ENCODE measurements at places on chromosomes 2 and 18. TPM values are rescaled to one million over a fixed set of nuclear protein-coding genes. Genes with fewer than 3 reads are reported as not detected.

- no peak for DNase-seq
Measured at GRCh38 chr2:187890690-187891089, 336.5 kb upstream of the TFPI start.

GRCh38 chr2:61176755-61177726 is 15.1 kb downstream of the C2orf74 start:
- DNase-seq = peak; percentile 98

DNA sequence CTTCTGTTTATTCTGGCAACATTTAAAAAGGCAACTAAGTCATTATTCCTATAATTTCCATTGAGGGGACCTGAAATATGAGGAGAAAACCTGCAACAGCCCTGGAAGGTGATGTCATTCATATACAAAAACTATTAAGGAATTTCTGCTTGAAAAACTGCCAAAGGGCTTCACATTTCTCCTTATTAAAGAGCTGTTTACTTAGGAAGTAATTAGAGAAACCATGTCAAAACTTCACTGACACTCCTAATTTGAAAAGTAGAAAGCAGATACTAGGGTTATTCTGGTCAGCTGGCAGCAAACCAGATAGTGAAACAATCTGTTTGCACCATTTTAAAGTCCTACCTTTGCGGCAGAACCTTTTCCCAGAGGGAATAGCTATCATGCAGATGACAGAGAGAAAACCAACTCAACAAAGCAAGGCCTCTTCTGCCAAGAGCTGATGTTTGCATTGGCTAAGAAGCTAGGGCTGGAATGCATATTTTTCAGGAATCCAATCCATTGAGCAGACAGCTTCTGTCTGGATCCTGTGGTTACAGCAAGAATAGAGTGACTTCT is 592.2 kb upstream of the SYT4 start:
- DNase-seq = no peak

DNA sequence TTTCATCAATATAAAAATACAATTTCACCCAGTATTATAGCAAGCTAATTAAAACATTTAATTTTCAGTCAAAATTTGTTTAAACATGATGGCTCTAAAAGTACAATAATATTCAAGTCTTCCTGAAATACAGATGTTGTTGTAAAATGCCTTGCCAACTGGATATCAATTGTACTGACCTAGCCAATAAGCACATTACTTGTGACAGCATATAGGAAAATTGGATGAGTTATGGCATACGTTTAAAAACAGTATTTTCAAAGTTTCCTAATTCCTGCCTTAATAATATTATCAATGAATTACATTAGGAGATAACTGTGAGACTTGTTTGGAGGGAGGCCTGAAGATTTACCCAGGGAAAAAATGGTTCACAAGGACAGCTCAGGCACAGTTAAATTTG is 336.9 kb upstream of the CDH20 start:
- DNase-seq = no peak

GRCh38 chr18:11246495-11247300 is 97.3 kb upstream of the PIEZO2 start:
- DNase-seq = no peak

DNA sequence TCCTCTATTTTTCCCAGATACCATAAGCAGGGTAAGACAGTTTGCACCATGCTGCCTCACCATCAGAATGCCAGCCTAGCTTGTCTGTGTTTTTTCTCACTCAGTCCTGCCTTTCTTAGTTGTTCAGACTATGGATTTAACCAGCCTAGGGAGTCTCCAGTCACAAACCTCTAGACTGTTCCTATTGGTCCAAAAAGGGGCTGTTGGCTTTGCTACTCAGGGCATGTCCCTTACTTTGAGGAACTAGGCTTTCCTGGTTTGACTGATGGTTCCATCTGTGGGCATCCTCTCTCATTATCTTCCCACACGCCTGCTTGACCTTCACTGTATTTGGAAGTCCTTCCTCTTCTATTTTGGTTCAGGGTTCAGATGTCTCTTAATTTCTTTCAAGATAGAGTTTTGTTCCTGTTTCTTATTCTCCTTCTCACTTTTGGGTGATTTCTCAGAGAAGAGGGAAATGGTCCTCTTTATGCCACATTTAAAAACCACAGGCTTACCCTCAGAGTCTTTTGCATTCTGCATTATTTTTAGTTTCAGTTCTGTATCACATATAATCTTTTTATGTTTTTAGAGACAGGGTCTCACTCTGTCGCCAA is 31.3 kb upstream of the TMEM131 start:
- no peak for DNase-seq

The DSG3 gene
- total RNA-seq = not detected

The FHOD3 gene
- total RNA-seq = 3.0 TPM

The GRB14 gene
- total RNA-seq = 16.5 TPM

- DNase-seq = no peak
Measured at GRCh38 chr18:54187372-54187771, 37.1 kb downstream of the MBD2 start.

GRCh38 chr2:60699617-60700016 is 56.5 kb upstream of the PAPOLG start:
- no peak for DNase-seq

DNA sequence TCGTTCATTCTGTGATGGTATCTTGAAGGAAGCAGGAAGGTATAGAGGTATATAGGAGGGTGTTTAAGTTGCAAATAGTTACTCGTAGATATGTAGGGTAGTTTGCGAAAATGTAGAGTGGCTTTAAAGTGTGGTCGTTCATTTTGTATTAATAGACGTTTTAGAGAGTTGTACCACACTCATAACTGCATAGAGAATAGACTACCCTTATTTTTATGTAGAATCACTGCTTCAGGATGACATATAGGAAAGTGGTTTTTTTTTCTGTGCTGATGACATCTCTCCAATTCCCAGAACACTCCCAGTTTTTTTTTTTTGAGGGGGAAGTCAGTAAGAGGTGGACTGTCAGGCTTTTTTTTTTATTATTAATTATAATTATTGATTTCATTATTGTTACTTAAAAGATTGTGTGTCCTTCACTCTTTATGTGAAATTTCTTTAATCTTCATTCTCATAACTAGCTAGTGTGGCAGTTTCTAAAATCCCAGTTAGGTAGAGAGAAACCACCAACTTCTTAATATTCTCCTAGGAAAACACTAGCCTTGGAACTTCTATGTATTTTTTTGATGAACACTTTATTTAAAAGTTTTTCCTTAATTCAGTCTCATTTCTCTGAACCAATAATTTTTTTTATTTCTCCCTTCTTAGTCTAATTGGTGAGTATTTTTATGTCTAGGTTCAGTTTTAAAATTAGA is 1.5 kb downstream of the ACTR3 start:
- no peak for DNase-seq

DNA sequence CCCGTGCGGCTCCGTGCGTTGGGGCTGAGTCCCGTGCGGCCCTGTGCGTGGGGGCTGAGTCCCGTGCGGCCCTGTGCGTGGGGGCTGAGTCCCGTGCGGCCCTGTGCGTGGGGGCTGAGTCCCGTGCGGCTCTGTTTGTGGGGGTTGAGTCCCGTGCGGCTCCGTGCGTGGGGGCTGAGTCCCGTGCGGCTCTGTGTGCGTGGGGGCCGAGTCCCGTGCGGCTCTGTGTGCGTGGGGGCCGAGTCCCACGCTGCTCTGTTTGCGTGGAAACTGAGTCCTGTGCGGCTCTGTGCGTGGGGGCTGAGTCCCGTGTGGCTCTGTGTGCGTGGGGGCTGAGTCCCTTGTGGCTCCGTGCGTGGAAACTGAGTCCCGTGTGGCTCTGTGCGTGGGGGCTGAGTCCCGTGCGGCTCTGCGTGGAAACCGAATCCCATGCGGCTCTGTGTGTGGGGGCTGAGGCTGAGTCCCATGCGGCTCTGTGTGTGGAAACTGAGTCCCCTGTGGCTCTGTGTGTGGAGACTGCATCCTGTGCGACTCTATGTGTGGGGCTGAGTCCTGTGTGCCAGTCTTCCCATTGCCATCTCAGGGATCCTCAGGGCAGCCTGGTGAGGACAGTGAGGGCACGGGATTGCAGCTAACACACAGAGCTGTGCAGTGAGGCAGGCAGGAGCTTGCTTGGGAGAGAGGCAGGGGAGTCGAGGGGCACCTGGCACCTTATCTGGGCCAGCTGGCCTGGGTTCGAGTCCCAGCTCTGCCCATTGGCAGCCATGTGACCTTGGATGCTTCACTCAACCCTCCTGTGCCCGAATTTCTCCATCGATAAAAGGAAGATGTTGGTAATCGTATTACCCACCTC is 44.5 kb downstream of the LDLRAD4 start:
- no peak for DNase-seq

- peak; percentile 68 for DNase-seq
Measured at GRCh38 chr2:180033993-180034894, 27.1 kb upstream of the CWC22 start.

DNA sequence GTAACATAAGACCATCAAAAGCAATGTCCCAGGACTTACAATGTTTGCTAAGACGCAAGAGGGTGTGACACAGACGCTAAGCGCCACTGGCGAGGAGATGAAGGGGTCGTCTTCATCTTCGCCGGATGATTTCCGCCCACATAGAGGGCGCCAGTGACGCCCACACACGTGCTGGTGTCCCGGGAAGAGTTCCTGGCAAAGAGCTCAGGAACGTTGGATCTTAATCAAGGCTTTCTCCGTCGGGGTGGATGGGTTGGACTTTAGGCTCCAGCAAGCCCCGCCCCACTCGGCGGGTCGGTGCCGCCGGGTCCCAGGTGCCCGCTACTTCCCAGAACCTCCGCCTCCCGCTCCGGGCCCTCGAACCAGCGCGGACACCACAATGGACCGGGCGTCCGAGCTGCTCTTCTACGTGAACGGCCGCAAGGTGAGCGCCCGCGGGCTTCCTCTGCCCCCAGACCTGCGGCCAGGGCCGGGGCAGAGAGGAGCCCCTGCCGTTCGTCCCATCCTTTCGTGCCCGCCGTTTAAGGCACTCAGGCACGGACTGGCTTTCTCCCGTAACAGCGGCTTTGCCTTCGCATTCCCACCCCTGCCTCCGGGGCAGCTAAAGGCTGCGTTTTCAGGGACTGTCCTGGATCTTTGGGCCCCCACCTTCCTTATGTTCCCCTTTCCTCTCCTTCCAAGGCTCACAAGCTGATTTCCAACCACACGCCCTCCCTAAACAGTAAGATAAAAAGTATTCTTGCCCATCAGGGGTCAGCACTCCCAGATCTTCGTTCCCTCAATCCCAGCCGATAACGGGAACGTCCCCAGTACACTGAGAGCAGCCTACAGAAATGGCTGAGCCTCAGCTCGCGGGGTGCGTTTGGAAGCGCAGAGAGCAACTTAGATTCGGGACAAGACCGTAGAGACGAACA is at the start of gene AOX1:
TSS of gene AOX1 (plus strand) at position 285 of the 914 bp plus-strand sequence. CDS start at position 380, 95 bp downstream.
- peak; percentile 92 for DNase-seq

DNA sequence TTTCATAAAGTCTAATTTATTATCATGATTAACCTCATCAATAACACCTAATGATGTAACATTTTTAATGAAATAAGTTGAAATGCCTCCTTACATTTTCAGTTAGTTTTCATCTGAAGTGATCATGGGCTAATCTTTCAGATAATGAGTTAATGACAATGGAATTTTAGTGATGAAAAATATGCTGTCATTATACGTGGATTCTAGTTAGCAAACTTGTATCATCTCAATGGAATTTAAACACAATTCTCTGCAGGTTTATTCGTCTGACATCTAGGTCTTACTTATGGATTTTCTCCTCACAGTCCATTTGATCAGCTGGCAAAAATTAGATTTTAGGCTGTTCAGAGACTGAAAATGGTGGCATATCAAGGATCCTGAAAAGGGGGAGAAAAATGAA is 885.0 kb downstream of the SLC4A3 start:
- no peak for DNase-seq

DNA sequence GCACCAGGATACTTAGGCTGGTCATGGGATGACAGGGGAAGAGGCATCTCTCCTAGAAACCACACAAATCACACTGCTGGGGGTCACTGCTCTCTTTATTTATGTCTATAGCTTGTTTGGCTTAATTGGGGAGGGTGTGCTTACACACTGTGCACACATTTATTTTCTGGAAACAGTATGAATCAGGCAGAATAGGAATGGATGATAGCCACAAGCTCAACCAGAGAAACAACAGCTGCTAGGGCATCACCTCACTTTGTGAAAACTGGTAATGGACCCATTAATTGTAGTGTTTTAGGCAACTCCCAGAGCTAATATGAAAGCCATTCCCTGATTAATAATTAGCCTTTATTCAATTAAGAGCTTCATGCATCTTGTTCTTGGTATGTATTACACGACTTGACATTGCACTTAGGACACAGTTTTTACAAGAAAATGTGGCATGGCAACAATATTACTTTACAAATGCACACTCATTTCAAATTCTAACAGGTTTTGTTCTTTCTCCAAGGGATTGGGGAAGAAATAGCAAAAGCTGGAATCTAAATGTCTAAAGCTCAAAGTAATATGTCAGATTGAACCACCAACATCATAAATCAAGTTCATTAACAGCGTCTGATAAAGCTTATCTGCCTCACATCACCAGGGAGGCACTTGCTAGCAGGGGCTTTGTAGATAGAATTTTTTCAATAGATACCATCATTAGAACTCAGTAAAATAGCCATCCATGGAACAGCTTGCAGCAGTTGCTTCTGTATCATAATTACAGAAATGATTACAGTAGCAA is 361.9 kb upstream of the FSHR start:
- DNase-seq = no peak

- no peak for DNase-seq
Measured at GRCh38 chr18:44938720-44939665, 258.3 kb downstream of the SETBP1 start.

GRCh38 chr2:26890341-26891000 is 42.5 kb downstream of the DPYSL5 start:
- no peak for DNase-seq

- no peak for DNase-seq
Measured at GRCh38 chr2:152582081-152582480, 135.2 kb downstream of the PRPF40A start.

The UGT1A8 gene
- total RNA-seq = 0.09 TPM

The FOXI3 gene
- total RNA-seq = 2.6 TPM

- DNase-seq = no peak
Measured at GRCh38 chr2:72841462-72842125, 15.8 kb upstream of the EXOC6B start.

The DNAJC27 gene
- 14.6 TPM for total RNA-seq

DNA sequence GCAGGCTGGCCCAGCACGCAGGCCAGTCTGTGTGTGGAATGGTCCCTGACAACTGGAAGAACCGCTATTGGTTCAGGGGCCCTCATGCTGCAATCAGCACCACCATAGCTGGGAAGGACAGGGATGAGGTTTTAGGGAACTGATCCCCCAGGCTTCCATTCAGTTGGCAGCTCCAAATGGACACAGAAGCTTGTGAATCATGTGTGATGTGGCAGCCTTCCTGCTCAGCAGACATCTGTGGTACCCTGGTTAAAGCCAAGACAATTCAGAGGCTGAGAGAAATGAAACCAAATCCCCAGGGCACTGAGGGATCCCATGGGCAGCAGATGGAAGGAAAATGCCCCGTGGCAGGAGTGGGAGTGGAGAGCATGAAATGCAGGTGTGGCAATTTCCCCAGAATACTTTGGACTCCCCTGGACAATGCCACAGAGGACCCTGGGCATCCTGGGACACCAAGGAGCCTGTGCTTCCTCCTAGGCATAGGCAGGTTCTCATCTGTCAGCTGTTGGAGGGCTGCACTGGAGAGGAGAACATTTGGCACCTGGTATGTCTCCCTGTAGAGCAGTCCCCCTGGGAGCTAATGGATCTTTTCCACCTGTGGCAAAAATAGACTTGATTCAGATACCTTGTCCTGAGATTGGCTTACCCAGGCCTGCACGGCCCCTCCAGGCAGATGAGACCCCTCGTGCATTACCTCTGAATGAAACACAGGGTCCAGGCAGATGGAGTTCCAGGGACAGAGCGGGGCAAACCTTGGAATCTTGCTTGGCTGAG is 162.2 kb upstream of the BCL2L11 start:
- DNase-seq = no peak
